ENCODE measurements at places on chromosomes 3 and 15.
A peak's percentile ranks its signal among the peaks of the same experiment; 100 is the strongest.

DNA sequence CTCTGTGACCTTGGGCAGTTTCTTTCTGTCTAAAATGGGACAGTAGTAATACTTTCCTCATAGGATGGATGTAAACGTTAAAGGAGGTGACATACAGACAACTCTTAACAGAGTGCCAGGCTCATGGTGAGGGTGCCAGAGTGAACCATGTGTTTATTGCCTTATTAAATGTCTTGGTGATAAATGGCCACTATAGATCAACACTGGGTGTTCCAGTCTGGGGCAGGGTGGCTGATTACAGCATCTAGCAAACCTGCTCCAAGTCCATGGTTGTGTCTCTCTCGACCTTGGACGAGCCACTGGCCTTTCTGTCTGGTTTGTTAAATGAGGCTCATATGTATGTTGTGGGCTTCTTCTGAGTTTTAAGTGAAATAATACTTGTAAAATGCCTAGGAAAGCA lies 75.1 kb downstream of the TRAK1 start:
- DNase-seq, result no peak

DNA sequence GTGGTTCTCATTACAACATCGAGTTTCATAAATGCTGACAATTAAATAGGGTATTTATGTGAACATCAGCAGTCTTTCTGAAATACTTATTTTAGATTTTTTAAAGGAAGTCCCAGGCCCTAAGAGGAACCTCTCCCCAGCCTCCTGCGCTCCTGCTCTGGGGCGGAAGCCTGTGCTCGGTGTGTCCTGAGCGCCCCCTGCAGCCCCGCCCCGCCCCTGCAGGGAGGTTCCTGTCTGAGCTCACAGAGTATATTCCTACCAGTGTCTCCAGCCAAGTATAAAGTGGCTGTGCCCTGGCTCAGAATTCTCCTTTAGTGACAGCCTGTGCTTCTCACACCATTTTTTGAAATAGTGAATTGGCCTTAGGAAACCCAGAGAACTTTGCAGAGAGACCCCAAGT lies 567.9 kb downstream of the GOLGA6L6 start:
- DNase-seq, result peak; percentile 3

GRCh38 chr3:67619991-67620390 lies 34.4 kb downstream of the SUCLG2 start:
- no peak for DNase-seq

DNA sequence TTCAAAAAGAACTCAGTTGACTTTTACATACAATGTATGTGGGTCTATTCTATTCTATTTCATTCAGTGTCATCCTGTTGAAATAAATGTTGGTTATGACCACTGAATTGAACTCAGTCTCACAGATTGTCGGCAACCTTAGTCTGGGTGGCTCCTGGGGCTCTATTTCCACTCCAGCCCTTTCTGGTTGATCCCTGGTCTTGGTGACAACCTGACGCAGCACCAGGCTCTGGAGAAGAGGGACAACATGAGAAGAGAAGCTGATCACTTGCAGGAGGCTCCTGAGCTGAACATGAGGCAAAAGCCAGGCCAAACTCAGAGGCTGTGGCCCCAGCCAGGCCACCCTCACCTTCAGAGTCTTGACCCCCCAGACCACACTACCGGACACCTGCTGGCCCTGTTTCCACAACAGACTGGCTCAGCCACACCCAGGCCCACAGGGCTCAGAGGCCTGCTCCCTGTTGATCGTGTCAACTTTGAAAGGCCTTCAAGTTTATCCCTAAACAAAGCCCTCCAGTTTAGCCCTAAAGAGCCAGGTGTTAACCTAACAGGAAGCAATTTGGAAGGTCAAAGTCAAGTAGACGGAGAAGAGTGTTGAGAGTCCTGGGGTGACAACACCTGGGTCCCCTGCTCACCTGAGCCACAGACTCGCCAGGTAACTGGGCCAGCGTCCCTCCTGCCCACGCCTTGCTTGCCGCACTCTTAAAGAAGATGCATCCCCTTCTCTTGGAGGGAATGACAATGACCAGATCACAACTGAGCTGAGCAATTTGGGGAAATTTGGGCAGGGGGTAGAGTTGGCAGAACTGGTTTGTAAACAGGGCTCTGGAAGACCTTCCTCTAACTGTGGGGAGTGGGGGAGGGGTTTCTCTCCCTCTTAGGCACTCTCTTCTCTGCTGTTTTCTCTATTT lies 15.4 kb upstream of the MUC20 start:
- no peak for DNase-seq

- DNase-seq, result no peak
Observed at GRCh38 chr3:169748670-169749069, 16.2 kb downstream of the TERC start.

GRCh38 chr15:85600001-85600400 lies 194.7 kb downstream of the KLHL25 start:
- DNase-seq, result no peak

- DNase-seq, result no peak
Observed at GRCh38 chr3:32303399-32303747, 64.9 kb downstream of the CMTM8 start.

DNA sequence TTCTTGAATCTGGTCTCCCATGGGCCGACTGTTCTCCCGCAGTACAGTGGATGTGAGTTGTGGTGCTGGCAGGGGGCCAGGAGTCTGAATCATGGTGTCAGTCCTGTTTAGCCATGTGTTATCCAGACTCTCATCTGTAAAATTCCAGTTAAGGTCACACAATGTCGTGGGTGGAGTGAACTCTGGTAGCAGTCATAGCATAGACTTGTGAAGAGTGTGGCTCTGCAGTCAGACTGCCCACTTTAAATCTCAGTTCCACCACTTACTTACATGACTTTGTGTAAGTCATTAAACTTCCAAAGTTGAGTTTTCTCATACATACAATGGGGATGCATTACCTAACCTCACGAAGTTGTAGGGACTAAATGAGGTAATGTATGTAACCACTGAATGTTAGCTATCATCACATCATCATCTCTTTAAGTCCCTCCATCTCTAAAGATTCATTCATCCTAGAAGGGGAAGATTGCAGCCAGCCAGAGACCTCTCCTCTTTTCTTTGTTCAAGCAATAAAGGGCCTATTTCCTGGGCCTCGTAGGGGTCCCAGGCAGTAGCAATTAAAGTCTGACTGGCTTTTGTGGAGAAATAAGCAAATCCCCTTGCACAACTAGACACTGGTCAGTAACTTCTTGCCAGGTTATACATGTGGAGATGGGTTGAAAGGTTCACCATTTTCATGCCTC lies 93.9 kb downstream of the PCCB start:
- DNase-seq, result peak; percentile 43
